Naive thymus-derived CD4-positive, alpha-beta T cell (primary cell): ENCODE measurements at places on chromosomes 13 and 19. TPM values are rescaled to one million over a fixed set of nuclear protein-coding genes. Genes with fewer than 3 reads are reported as not detected.

Gene ZSCAN4
- total RNA-seq = not detected

DNA sequence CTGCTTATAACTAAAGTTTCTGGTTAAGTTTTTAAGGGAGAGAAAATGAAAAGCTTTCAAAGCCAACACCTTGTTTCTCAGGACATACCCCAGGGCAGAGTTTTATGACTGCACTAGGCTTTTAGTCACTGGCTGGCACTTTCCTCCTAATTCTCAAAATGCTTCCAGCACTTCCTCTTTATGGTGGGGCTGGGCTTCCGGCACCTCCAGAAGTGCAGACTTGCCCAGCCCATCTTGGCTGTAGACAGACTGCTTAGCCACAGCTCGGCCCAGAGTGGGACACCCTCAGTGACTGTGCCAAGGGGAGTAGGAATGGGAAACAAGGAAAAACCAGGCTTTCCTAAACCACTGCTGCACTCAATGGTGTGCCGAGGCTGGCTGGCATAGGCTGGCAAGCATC, 23.2 kb upstream of the GTF3A start:
- H3K27me3 ChIP-seq = no peaks in the 10 kb centered on the region
- DNase-seq = no peak
- H3K36me3 ChIP-seq = no peaks in the 10 kb centered on the region
- no peak overlapping the region for H3K27ac ChIP-seq
- H3K4me3 ChIP-seq = no peak overlapping the region
- no peaks in the 10 kb centered on the region for H3K4me1 ChIP-seq

DNA sequence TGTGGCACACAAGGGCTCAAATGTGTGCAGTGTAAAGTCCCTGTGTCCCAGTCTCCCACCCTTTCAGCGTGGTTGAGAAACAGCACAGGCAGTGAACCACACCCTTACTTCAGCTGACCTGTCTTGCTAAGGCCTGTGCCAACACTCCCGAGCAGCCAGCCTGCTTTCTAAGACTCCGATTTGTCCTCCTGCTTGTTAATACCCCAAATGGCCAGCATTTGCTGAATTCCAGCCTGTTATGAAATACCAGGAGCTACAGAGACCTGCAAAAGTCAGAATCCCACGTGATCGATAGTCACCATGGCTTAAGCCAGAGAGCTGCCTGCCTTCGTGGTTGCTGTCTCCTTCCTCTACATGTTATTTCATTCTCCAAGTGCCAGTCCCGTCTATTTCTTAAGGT, 200.5 kb downstream of the FGF9 start:
- H3K4me3 ChIP-seq = no peak overlapping the region
- H3K27me3 ChIP-seq = no peaks in the 10 kb centered on the region
- no peak for DNase-seq
- H3K4me1 ChIP-seq = no peaks in the 10 kb centered on the region

DNA sequence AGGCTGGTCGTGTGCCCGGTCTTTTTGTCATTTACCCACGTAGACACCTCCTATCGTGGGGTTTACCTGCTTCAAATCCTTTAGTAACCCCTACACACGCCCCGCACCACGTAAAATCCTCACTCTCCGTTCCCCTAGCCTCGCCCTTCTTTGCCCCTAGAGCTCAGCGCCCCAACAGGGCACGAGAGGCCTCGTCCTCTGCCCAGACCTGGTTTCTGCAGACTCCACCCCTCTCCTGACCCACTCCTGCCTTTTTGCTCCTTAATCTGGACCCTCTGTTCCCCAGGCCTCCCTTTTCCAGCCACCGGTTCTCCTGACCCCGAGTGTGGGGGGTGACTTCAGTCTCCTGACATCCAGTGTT, 412 bp downstream of the ZNF528 start:
- H3K27me3 ChIP-seq = no peaks in the 10 kb centered on the region
- peaks cover 12% of the 10 kb centered on the region for H3K4me1 ChIP-seq
- H3K4me3 ChIP-seq = peak overlapping the region; percentile 94
- H3K27ac ChIP-seq = peak overlapping the region; percentile 65

DNA sequence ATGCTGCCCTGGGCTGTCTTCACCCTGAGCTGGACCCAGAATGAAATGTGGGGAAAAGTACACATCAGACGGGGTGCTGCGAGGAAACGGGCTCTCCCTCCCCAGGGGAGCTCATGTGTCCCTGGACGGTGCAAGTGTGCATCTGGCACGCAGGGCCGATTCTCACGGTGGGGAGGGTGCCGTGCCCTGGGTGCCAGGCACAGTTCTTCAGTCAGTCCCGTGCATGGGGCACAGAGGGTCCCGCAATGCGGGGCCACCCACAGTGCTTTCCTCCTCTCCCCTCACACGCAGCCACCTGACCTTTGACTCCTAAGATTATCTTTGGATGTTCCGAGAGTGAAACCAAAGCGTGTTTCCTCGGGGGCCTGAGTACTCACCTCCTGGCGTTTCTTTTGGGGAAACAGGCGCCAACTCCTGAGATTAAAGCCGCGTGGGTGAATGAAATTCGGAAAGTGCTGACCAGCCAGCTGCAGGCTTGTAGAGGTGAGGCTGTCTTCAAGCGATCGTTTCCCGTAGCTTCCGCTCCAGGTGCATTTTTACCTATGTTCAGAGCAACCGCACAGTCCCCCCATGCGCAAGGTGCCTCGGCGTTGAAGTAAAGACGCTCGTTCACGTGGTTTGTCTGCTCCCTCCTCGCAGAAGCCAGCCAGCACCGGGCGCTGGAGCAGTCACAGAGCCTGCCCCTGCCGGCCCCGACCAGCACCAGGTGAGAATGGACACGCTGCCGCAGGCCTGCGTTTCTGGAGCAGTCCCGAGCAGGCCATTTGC, 17.5 kb upstream of the F7 start:
- no peaks in the 10 kb centered on the region for H3K4me1 ChIP-seq
- H3K27me3 ChIP-seq = no peaks in the 10 kb centered on the region
- H3K36me3 ChIP-seq = peaks cover 37% of the 10 kb centered on the region
- DNase-seq = no peak
- H3K27ac ChIP-seq = no peak overlapping the region
